ENCODE measurements at places on chromosomes 4 and X.

DNA sequence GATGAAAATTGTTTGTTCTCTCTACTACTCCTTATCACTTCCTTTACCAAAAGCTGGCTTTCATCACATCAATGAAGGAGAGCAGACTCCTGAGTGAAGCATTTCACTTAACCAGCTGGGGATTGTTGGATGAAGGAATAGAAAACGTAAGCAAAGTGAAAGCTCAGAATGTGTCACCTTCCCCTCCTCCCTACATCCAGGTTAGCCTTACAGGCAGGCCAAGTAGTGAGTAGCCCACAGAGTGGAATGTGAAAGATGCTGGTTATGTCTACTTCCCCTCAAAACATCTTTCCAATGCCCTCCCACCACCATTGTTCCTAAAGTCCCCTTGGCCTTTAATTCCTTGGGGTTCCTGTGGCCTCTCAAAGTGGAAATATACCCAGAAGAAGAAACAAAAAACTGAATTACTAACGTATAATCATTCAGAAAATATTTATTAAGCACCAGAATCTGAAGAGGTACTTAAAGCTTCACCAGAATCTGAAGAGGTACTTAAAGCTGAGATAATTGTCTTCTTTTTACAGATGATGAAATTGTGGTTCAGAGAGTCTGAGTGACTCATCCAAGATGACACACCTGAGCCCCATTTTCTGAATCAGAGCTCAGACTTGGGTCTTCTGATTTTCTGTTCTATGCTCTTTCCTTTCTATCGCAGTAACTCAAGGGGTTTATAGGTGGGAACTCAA, 6.5 kb downstream of the P2RY4 start:
- no peak for DNase-seq

DNA sequence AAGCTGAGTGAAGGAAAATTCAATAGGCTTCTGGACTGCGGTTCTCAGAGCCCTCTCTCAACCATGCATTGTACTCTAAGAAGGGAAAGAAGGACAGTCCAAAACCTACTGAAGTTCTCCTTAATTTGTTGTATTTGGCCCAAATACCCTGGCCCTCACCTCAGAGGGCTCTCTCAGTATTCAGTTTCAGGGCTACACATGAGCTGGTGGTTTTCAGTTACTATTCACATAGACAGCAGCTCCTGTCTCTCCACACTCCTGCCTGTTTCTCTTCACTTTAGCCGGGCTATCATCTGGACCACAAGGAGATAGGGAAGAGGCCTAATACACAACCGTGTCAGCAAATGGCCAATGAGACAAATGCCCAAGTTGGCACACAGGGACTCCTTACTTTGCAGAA, 66.0 kb downstream of the ATG4A start:
- DNase-seq, result no peak

- DNase-seq, result no peak
Measured at GRCh38 chrX:119072744-119073143, at the start of gene CT47C1. Gene CT47C1 (plus strand): TSS chrX:119072993. CDS start chrX:119073226, 233 bp downstream.

- no peak for DNase-seq
Measured at GRCh38 chr4:153790962-153791551, 2.2 kb upstream of the SFRP2 start.

DNA sequence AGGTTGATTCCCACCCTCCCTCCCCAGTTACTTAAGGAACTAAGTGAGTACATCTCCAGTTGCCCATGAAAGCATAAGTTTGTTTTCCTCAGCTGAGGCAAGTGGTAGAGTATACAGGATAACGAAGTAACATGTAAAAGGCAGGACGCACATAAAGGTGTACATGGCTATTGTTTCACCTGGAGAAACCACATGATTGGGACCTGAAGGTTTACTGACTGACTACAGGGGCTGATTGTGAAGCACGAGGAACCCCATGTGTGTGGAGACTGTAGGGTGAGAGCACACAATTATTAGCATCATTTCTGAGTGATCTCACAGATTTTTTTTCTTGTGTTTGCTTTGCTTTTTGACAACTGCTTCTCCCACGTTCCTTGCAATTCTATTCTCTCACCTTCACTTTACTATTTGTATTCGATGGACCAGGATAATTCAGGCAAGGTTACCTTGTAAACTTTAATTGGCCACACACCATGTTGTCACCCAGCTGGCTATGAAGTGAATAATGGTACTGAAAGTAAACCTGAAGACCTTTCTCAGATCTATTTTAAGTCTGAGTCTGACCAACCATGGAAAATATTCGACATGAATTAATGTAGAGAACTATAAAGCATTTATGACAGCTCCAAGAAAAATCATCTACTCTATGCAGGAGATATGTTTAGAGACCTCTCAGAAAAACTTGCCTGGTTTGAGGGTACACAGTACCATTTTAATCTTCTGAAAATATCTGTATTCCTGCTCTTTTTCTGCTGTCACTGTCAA, 102.5 kb upstream of the MYOZ2 start:
- no peak for DNase-seq

DNA sequence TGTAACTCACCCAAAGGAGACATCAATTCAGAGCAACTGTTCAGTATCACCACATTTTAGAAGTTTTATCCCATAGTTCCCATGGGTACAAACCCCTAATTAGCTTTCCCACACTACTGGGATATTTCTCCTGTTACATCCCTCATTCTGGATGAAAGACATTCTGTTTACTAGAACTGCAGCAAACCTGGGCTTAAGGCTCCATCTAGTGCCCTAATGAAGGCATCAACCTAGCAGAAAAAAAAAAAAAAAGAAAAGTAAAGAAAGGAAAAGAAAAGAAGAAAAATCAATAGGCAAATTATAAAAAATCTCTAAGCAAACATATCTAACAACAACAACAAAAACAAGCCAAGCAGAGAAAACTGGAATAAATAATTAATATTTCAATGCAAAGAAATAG, 133.7 kb upstream of the CPXCR1 start:
- no peak for DNase-seq

- DNase-seq, result peak; percentile 76
Measured at GRCh38 chr4:57064811-57065711, 45.1 kb downstream of the IGFBP7 start.

DNA sequence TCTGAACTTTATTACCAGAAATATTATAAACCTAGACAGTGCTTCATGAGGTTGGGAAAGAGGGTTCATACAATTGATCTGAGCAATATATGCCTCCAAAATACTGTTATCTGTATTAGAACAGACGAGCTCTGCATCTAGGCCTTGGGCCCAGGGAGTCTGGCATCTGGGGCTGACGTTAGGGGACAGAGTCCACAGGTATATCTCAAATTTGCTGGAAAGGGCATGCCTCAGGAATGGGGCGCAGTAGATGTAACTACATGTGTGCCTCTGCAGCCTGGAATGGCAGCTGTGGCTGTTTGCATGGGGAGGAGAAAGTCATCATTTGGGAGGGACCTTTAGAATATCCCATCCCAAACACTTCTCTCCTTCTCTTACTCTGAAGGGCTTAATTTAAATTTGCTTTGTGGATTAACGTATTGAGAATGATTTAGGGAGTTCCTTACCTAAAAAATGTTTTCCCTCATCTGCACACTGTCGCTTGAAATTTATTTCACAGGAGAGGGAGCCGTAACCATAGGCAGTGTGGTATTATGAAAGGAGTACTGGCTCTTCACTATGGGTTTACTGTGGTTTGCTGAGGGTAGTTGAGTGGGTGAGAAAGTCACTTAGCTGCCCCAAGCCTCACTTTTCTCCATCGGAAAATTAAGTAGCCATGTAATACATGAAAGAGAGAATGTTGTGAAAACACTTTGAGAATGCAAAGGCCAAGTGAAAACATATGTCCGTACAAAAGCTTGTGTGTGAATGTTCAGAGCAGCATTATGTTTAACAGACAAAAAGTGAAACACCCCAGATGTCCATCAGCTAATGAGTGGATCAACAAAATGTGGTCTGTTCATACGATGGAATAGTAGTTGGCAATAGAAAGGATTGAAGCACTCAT, 5.9 kb downstream of the ADD1 start:
- peak; percentile 31 for DNase-seq
